ENCODE measurements at places on chromosomes 4 and X.

DNA sequence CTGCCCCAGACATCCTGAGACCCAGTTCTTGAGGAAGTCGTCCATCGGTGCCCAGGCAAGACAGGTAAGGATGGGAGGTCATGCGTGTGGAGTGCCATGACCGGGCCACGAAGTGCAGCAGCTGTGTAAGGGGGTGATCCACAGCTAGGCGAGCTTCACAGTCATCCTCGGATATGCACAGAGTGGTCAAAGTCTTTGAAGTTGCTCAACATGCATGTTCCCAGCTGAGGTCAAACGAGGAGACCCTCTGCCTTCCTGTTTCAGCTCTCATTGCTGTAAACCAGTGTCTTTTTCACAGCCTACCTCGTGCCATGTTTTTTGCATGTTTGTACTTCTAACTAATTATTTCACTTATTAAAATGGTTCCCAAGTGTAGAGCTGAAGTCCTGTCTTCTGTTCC is 109.9 kb upstream of the TBL1X start:
- no peak for DNase-seq

DNA sequence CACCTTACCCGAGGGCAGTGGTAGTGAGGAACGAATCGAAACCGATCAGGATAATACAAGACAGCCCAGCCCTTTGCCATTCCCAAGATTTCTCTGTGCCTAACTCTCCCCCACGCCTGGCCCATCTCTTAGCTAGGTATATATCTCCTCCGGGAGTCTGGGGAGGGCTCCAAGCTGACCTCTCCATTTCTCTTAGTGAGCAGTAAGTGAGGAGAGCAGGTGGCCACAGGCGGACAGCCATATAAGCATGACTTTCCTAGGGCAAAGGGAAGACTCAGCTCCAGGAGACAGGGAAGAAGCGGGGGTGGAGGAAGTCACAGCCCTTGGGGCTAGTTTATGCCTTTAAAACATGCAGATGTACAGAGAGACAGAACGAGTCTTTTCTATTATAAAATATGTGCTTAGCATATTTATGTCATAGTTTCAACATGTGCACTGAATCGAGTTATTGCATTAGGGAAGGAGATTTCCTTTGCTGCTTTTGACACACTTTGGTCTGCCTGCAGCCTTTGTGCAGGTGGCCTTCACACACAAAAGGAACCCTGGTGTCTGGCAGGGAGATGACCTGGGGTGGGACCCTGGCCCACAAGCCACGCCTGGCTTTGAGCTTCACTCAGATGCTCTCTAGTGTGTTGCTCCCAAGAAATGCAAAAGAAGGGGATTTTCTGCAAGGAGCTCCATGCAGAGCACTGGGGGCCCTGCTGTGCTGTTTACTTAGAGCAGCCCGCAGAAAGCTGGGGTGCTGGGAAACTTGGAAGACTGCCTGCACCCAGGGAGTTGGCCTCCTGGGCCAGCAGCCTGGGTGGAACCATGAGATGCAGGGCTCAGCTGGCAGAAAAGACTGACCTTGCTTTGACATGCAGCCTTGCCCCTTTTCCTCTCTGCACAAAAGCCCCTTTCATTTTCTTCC is 613.3 kb downstream of the BCOR start:
- no peak for DNase-seq

DNA sequence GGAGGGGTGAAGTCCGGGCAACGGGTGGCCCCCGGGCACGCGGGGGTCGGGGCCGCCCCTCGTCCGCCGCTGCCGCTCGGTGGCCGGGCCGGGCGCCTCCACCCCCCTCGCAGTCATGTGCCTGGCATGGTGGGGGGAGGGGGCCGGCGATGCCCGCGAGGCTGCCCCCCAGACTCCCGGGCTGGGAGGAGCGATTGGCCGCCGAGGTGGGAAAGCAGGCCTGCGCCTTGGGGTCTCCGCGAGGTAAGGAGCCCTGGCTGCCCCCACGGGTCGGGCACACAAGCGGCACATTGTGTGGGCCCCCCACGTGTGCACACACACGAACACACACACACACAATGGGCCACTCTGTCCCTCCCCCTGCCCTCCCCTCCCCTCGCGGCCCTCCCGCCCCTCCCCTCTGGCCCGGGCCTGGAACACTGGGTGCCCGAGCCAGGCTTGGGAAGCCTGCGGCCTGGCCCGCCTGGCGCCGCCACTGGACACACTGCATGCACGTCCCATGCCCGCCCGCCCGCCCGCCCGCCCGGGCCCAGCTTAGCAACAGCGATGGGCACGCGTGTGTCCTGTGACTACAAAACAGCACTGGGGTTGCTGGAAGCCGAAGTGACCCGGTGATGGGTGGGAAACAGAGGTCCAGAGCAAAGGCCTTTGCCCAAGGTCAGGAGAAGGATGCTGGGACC is 1.3 kb downstream of the SLC6A8 start:
- DNase-seq = no peak

- DNase-seq = no peak
Measured at GRCh38 chrX:133989490-133989889, 4.1 kb upstream of the GPC3 start.

GRCh38 chrX:129716507-129716906 is 22.3 kb upstream of the XPNPEP2 start:
- no peak for DNase-seq

GRCh38 chrX:132023896-132024386 is 839 bp downstream of the STK26 start:
- DNase-seq = no peak

GRCh38 chr4:188728359-188728758 is 589.1 kb downstream of the TRIML1 start:
- DNase-seq = no peak

GRCh38 chr4:94803181-94803580 is 45.4 kb downstream of the BMPR1B start:
- no peak for DNase-seq

DNA sequence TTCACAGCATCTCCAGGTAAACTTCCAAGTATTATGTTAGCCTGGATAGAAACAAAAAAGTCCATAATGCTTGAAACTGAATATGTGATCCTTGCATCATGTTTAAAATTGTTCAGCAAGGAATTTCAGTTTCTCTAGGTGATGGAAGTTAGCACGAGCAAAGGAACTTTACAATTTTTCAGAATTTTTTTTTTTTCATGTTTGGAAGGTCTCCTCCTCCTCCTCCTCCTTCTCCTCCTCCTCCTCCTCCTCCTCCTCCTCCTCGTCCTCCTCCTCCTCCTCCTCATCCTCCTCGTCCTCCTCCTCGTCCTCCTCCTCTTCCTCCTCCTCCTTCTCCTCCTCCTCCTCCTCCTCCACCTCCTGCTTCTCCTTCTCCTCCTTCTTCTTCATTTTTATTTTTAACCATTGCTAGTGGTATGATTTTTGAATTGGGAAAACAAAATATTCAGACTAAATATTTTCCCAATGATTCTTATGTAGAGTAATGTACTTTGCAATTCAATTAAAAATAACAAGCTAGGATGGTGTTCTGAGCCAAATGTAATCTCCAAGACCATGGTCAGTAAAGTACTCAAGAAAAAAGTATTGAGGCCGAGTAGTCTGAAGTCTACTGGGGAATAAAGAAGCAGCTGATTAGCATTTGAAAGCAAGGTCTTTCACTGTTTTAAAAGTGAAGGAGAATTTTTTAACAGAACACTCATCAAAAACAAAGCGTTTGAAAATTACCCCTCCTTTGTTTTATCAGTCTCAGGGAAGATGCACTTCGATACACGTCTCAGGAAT is 420.9 kb upstream of the ATOH1 start:
- no peak for DNase-seq

GRCh38 chr4:19807505-19807904 is 444.2 kb upstream of the SLIT2 start:
- no peak for DNase-seq

DNA sequence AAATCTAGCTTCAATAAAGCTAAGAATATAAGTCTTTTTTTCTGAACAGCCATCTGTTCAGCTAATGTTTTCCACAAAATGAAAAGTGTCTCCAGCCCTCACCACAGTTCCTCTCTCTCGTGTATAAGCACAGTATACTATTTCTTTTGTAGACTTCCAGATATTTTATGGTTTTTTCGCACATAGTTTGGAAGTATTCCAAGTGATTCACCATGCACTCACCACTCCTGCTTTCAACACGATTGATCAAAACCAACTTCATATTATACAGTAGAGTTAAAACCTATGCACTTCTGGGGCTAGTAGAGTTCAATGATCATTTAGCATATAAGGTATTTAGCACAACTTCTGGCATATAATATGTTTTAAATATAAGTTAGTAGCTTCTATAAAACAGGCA is 105.8 kb upstream of the DCAF12L1 start:
- no peak for DNase-seq

- no peak for DNase-seq
Measured at GRCh38 chr4:21709761-21710160, 238.8 kb downstream of the KCNIP4 start.

DNA sequence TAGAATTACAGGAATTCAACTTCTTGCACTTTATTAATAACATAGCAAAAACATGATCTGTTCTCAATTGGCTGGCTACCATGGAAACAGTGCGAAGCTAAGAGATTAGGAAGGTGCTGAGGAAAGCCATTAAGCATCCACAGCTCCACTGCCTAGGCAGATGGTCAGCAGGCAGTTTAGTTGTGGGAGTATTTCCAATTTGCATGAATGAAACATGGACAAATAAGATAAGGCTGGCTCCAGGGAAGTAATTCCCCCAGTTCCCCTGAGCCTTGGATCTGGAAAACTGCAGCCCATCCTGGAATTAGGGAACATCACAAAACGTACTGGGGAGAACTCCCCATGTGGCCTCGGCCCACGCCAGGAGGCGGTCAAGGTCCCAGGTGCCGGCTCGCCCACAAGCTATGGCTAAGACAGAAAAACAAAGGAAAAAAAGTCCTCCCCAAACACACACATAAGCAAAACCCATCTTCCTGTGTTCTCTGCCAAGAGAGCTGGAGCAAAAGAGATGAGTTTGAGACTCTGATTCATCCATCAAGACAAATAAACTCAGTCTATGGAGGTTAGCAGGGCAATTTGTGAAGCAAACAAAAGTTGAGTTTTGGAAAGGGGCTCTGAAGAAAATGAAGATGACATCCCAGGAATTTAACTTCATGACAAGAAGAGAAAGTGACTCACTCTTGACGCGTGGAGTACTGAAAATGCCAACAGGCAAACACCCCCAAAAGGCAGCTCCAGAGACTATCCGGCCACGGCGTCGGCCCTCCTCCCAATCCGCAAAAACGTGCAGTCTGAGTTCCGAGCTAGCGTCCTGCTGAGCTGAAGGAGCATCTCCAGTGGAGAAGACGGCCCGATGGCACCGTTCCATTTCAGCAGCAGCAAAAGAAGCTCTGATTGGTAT is 45.1 kb downstream of the IGFBP7 start:
- DNase-seq = no peak

DNA sequence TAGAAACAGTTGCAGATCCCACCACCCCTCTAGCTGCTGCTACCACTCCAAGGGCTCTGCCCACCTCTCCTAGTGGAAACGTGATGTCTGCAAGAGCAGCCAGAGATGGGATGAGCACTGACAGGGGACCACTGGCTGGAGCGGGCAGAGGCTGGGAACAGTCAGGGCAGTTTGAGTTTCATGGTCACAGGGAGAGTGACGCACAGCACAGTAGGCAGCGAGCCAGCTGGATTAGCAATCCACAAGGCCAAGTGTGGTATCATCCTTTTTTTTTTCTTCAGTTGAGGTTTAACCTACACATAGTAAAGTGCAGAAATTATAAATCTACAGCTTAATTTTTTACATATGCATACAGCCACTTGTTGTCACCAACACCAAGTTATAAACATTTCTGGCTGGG is 6.4 kb upstream of the SCML2 start:
- no peak for DNase-seq

GRCh38 chr4:10023806-10024205 is 2.5 kb upstream of the SLC2A9 start:
- DNase-seq = no peak

GRCh38 chrX:15739886-15740285 is 1.8 kb downstream of the CA5B start:
- no peak for DNase-seq

- no peak for DNase-seq
Measured at GRCh38 chr4:67770422-67770821, 16.2 kb upstream of the GNRHR start.

- no peak for DNase-seq
Measured at GRCh38 chr4:54879576-54879975, 221.8 kb downstream of the KIT start.

DNA sequence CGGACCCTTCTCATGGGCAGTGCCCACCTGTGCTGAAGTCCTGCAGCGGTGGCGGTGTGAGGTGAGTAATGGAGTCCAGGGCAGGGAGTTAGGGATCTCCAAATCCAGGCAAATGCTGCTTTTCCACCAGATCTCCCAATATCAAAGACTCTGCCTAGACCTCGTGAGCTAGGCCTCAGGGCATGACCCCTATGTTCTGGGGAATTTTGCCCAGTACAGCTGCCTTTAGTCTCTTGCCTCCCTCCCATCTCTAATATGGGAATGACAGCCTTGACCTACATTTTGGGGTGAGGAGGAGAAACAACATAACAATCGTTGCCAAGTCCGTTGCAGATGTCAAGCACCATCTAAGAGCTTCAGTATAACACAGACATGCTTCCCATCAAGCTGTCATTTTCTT is 7.3 kb downstream of the PAK3 start:
- no peak for DNase-seq

- no peak for DNase-seq
Measured at GRCh38 chr4:156939139-156939538, 32.5 kb downstream of the PDGFC start.

GRCh38 chr4:23909671-23910070 is 19.8 kb upstream of the PPARGC1A start:
- no peak for DNase-seq

DNA sequence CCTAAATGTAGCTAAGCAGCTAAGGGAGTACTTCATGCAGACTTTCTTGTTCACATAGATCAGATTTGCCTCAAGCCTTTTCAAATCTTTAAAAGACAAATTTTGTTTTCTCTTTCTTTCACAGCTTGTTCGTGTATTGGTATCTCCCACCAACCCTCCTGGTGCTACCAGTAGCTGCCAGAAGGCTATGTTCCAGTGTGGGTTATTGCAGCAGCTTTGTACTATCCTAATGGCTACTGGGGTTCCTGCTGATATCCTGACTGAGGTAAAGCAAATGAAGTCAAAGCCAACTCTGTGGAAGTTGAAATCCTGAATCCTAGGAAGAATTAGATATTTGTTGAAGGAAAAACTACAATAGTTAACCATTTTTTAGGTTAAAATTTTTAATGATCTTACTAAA is 62.6 kb downstream of the USO1 start:
- no peak for DNase-seq

DNA sequence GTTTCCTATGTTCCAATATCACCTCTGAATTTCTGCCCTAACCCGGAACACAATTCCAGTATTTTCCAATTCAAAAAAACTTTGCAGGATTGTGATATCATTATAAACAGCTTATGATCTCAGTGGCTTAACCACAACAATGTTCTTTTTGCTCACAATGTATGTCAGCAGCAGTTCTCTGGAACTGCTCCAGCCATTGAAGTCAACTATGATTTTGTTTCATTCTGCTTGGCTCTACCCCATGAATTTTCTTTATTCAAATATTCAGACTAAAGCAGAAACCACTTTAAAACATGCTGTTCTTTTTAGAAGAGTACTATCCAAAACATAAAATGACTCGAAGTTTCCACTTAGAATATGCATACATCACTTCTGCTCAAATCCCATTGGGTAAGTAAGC is 1611.1 kb downstream of the ARAP2 start:
- DNase-seq = no peak

- DNase-seq = no peak
Measured at GRCh38 chr4:26874110-26874509, 13.5 kb downstream of the STIM2 start.

Measured in right renal cortex interstitium (tissue), 3 donors.